Left cardiac atrium (tissue), 4 donors: ENCODE measurements at places on chromosomes 6 and 20. TPM values are rescaled to one million over a fixed set of nuclear protein-coding genes. Genes with fewer than 3 reads are reported as not detected.

DNA sequence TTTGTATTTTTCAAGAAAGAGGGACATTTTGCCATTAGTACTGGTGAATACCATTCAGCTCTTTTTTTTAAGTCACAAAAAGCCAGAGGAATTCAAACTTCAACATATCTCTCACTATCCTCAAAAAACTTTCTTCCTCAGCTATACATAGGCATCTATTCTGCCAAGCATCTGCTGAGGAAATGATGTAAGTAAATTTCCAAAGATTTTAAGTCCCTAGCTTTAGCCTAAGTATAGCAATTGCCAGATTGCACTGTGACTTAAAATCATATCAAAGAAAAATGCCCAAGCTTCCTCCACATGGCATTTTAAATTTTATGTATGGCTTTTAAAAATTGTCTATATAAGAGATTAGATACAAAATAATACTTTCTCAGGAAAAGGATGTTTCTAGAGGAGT is 237.4 kb downstream of the EYS start:
- DNase-seq = no peak

DNA sequence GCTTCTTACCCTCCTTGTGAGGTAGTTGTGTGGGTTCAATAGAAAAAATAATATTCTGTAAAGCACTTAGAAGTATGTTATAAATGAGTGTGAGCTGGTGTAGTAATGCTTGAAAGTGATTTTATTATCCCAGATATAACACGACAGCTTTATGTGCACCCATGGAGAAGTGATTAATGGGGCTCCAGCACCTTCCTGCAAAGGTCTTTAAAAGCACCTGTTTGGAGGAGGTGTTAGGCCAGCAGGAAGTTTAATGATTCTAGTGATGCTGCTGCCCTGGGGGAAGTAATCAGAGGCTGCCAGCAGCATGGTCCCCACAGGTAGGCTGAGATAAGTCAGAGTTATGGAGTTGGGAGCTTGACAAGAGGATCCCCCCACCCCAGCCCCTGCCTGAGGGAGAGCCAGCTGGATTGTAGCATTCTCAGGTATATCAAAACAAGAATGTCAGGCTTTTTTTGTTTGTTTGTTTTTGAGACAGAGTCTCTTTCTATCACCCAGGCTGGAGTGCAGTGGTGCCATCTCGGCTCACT is 166.3 kb downstream of the PHACTR1 start:
- DNase-seq = no peak

GRCh38 chr6:69835414-69836179 is 30.8 kb upstream of the COL19A1 start:
- DNase-seq = no peak

BNIP5 gene
- total RNA-seq = not detected

DNA sequence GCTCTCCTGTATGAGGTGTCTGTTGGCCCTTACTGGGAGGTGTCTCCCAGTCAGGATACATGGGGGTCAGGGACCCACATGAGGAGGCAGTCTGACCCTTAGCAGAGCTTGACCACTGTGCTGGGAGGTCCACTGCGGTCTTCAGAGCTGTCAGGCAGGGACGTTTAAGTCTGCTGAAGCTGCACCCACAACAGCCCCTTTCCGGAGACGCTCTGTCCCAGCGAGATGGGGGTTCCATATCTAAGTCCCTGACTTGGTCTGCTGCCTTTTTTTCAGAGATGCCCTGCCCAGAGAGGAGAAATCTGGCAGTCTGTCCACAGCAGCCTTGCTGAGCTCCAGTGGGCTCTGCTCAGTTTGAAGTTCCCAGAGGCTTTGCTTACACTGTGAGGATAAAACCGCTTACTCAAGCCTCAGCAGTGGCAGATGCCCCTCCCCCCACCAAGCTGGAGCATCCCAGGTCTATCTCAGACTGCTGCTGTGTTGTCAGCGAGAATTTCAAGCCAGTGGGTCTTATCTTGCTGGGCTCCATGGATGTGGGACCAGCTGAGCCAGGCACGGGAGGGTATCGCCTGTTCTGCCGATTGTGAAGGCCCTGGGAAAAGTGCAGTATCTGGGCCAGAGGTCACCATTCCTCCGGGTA is 36.3 kb upstream of the IBTK start:
- DNase-seq = no peak

AKIRIN2 gene
- total RNA-seq = 34.0 TPM

- no peak for DNase-seq
These were observed 4.6 kb upstream of the CGA start for GRCh38 chr6:87099472-87099871.

FOXA2 gene
- not detected for total RNA-seq

DEFB127 gene
- total RNA-seq = not detected

DNA sequence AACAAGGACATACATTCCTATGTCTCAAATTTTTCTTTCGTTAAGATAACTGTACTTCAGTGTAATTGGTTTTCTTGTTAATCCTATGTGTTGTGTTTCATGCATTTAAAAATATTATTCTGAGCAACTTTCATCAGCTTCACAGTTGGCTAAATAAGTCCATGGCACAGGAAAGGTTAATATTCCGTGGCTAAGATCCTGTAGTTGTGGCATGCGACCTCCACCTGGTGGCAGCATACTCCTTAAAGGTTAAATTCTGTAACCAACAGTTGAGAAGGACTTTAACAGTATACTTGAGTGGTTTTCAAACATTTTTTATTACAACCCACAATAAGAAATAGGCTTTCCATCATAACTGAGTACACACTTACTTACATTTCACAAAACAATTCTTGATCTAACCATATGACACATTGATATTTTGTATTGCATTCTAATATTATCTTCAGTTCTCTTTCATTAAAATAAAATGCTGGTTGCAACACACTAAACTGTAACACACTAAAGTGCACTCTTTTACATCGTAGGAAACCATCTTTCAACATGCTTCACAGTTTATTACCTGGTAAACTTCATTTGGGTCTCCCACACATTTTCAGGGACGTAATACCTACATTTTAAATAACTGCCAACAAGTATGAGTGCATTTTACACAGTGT is 118.3 kb downstream of the SLX4IP start:
- peak; percentile 75 for DNase-seq

DNA sequence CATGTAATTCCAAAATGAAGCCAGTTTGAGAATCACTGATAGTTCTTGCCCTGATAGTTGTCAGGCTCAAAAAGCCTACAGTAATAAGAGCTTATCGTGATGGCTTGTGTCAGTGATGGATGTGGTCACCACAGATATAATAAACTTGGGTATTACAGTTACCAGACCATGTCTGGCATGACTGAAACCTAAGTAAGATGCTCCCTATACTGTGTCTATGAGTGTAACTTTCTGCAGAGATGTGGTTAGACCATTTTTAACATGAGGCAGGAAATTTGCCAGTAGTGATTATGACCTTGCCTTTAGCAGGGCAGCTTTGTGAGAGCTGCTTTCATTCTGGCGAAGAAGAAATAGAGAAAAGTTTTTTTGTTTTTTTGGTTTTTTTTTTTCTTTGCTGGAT is 90.2 kb downstream of the ANKS1A start:
- DNase-seq = no peak

DNA sequence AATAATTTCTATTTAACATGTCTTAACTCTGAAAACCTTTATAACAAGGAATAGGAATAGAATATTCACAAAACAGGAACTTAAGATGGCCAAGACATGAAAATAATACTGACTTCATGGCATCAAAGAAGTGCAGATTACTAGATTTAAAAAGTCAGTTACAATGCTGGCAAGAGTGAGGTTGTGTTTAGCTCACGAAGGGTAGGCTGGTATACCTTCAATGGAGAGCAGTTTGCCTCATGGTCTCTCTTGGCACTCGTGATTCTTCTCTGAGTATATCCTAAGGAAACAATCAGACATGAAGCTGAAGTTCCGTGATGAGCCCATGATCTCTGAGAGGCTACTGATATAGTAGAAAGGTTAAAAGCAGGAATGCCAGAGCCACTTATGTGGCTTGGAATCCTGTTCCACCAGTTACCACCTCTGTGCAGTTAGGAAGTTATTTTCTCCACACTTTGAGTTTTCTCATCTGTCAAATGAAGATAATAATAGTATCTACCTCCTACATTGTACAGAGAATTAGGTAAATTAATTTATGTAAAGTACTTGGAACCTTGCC is 7.2 kb downstream of the NCOA7 start:
- no peak for DNase-seq

KCNQ5 gene
- 0.44 TPM for total RNA-seq

- DNase-seq = no peak
These were observed 50.8 kb downstream of the GCLC start for GRCh38 chr6:53494076-53494475.

GRCh38 chr6:77457720-77458349 is 5.5 kb downstream of the HTR1B start:
- peak; percentile 69 for DNase-seq

DNA sequence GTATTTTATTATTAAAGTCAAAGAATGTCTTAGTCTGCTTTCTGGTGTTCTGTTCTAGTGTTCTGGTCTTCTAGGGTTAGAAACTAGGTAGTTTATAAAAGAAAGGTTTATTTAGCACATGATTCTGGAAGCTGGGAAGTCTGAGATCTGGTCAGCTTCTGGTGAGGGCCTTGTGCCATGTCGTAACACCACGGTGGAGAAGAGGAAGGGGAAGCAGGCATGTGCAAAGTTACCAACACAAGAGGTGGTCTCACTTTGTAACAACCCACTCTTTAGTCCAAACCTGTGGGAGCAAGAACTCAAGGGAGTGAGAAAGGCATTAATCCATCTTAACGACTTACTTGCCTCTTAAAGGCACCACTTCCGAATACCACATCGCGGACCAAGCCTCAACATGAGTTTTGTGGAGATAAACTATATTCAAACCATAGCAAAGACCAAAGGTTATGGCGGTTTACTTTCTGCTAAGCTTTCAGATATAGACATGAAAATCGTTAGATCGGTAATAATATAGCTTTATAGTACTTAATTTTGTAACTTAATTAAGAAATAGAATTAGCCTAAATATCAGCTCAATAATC is 99.4 kb downstream of the NCOA3 start:
- no peak for DNase-seq

GRCh38 chr6:46849361-46849690 is 56.1 kb downstream of the MEP1A start:
- DNase-seq = no peak

SEL1L2 gene
- 0.91 TPM for total RNA-seq

ASIP gene
- 1.2 TPM for total RNA-seq

SLC22A23 gene
- total RNA-seq = 4.3 TPM

FABP7 gene
- total RNA-seq = not detected

PXMP4 gene
- total RNA-seq = 6.7 TPM

PPIL1 gene
- 56.3 TPM for total RNA-seq

DNA sequence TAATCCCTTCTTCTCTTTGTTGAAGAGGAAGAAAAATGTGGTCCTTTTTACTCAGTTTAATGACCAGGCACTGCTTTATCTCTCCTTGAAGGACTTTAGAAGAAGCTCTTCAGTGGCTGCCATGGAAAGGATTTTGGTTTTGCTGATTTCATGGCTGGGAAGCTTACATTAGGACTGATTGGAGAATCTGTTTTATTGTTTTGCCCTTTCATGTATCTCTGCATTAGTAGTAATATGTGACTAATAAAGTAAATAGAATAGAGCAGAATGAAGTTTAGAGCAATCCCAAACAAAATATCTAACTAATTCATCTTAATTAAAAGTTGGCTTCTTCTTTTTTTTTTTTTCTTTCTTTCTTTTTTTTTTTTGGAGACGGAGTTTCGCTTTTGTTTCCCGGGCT is 502.9 kb downstream of the HAO1 start:
- no peak for DNase-seq

DNA sequence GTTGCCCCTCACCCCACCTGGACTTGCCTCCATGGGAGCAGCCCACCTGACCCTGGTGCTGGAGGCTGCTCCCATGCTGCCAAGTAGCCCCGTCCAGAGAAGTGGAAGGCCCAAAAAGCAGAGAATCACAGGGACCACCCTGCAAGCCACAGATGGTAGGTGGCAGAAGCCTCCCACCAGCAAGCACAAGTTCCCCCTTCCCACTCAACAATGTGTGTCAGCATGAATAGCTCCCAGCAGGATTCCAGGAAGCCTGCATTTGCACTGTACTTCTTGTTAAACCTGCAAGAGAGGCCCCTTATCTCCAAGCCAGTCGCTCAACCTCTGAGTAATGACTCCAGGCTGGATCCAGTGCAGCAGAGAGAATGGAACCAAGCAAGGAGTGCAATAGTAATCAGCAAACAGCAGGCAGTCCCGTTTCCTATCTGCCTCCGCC is 180.8 kb upstream of the CST7 start:
- no peak for DNase-seq

AMD1 gene
- 38.6 TPM for total RNA-seq

GRCh38 chr20:23198815-23199214 is 112.7 kb upstream of the CD93 start:
- DNase-seq = no peak

ZNF165 gene
- total RNA-seq = 0.44 TPM

- no peak for DNase-seq
These were observed 869.0 kb upstream of the ADGRB3 start for GRCh38 chr6:67766057-67766456.

GRCh38 chr6:130913120-130913519 is 85.9 kb downstream of the SMLR1 start:
- DNase-seq = no peak

GRCh38 chr20:57429580-57430200 is 38.5 kb downstream of the RBM38 start:
- no peak for DNase-seq

DNA sequence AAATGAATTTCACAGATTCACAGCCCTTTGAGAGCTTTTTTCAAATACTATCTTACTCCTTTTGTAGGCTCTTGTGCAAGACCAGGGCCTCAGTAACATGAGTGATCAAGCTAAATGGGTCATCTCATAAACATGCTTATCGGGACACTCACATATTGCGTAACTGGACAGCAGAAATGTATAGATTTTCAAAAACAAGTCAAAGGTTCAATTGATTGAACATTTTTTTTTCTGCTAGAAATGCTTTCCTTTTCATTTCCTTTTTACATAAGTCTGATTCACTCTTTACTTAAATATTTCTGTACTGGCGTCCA is 8.7 kb upstream of the SALL4 start:
- DNase-seq = no peak

GRCh38 chr20:25549172-25549773 is 36.1 kb downstream of the NINL start:
- no peak for DNase-seq

- DNase-seq = no peak
These were observed 211.4 kb upstream of the CDYL start for GRCh38 chr6:4564801-4565271.

- no peak for DNase-seq
These were observed 818.7 kb upstream of the GJE1 start for GRCh38 chr6:141313986-141314385.

ULBP3 gene
- 0.60 TPM for total RNA-seq

- no peak for DNase-seq
These were observed 17.7 kb downstream of the DHX35 start for GRCh38 chr20:38979842-38980241.
